Left lobe of liver (tissue), 2 donors: ENCODE measurements at places on chromosomes 2 and 18.

- peak; percentile 94 for DNase-seq
Observed at GRCh38 chr2:69436938-69437750, at the start of gene NFU1. Gene NFU1 (minus strand): TSS chr2:69437435. CDS start chr2:69437422, 13 bp downstream.

GRCh38 chr18:6954501-6954900 is 163.1 kb downstream of the LAMA1 start:
- DNase-seq, result no peak

- DNase-seq, result no peak
Observed at GRCh38 chr2:18282026-18282425, 278.4 kb downstream of the RDH14 start.

DNA sequence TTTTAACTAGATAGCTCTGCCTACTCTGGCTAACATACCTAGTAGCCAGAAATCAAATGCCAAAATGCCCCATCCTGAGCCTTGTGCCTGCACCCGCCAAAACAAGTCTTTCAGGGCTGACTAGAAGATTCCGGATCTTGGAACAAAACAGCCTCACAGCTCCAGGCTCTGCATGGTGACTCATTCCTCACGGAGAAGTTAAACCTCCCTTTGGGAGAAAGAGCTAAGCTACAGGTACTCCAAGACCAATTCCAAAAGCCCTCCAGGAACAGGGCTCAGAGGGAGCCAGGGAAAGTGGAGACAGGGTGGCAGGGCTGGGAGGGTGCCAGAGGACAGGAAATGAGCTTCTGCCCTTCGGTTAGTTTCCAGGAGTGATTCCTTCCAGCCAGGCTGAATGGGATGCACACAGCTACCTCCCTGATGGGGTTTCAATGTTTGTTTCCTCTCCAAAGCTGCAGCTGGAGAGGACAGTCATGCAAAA is 295.6 kb downstream of the TNS1 start:
- no peak for DNase-seq
